ENCODE measurements at places on chromosomes 1 and 21.

DNA sequence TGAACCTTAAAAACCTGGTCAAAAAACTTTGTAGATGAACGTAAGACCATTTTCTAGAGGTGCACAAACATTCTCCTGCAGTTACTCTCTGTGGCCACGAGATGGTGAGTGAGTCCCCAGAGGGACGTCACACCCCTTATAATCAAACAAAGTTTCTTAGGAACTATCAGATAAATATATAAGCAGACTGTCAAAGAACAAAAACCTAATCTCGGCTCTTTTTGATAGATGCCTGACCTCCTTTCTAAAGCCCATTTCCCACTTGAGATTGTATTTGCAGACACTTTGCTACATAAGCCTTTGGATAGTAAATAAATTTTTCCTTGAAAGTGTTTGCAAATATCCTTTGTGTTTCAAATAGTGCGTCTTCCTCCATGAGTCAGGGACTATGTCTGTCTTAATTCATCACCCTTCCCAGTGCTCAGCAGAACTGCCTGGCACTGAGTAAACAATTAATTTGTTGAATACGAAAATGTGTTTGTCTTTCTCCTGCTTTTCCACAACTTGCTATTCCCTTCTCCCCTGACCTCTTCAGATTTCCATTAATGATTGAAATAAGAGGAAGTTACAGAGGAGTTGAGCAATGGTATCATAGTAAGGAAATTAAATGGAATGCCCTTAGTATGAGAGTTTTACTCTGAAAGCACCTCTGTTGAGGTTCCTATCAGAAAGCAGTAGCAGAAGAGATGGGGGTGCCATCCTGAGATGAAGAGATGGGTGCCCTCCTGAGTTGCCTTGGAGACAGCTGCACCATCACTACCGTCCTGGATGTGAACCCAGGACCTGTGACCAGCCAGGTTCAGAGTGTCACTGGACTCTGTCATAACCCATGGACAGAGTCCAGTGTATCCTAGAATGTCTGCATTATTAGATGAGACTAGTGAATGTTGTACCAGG is 57.8 kb upstream of the RAVER2 start:
- peak; percentile 37 for DNase-seq

- peak; percentile 15 for DNase-seq
Observed at GRCh38 chr1:96845464-96845863, 123.9 kb downstream of the PTBP2 start.

GRCh38 chr1:86788300-86789206 is 84.2 kb downstream of the SH3GLB1 start:
- DNase-seq = peak; percentile 78

DNA sequence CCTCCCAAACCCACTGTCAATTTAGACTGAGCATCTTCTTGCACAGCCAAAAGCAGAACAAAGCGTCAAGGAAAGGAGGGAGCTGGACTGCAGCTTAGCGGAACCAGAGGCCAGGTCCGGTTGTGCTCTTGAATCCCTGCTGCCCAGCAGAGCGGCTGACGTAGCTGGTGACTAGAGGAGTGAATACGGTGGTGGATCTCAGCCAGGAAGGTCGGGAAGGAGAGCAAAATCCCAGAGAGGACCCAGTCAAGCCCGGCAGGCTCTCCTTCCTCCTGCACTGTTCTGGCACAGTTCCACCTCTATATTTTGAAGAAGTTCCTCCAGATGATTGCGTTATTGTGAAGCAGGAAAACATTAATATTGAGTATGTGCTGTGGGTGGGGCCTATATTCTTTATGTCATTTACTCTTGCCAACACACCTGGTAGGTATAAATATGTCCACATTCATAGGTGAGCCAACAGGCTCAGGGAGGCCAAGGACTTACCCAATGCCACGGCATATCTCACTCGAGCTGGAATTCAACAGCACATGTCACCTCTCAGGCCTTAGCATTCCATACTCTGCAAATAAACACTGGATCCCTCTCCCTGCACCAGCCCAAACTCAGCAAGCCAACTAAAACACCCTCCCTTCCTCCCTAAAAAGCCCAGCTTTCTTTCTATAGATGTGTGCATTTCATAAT is 23.6 kb upstream of the ABCB10 start:
- peak; percentile 50 for DNase-seq

DNA sequence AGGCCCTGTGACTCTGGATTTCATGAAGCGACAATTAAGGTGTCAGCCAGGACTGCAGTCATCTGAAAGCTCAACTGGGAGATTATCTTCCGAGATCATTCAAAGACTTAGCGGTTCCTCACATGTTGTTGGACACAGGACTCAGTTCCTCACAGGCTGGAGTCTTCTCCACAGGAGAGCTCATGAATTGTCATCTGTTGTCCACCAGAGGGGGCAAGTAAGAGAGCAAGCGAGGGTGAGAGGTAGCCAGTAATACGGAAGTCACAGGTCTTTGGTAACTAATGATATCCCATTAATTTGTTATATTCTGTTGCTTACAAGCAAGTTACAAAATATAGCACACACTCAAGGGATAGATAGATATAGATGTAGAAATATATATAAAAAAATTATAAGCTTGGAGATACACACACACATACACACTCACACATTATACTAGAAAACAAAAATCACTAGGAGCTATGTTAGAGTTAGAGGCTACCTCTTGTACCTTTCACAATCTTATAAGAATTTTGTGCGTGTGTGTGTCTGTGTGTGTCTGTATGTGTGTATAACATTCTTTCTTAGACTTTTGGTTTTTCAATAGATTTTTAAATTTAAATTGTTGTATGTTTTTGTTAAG is 1695.3 kb downstream of the BRINP3 start:
- DNase-seq = peak; percentile 64

DNA sequence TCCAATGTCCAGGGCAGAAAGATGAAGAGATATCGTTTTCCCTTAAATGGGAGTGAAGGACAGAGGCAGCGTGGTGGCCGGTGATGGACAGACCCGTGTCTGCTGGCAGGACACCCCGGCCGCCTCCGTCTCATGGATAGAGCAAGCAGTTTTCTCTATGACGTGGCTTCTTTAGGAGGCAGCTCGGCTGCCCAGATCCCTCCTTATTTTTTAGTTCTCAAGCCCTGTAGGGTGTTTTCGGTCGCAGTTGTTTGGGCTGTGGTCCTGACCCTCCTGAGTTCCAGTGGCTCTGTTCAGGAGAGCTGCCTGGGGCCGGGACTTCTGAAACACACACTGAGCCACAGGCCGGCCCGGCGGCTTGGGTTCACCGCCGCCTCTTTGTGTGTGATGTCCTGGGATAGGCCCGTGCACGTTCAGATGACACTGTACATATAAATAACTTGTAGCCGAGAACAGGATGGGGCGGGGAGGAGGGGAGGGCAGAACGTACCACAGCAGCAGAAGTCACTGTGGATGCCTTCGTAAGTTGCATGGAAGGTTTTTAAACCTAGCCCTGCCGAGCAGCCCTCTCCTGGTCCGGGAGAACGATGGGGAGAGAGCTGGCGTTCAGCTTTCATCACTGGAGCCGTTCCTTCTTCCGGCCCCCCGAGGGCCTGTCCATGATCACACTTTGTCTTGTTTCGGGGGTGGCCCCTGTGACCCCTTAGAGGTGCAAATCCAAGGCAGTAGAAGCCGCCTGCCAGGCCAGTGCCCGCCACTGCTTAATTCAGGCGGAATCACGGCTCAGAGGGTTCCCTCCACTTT is 65.2 kb downstream of the SIK1 start:
- no peak for DNase-seq

DNA sequence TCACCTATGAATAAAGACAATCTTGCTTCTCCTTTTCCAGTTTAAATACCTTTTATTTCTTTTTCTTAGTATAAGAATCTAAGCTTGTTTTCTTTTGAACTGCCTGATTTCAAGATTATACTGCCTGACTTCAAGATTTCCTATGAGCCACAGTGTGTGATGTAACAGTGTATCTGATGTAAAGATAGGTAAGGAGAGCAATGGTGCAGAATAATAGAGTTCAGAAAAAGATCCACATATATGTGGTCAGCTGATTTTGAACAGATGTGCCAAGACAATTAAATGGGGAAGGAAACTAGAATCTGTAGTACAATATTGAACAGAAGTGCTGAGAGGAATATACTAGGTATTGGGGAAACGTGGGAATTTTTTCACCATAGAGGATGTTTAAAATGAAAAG is 21.0 kb downstream of the EXO1 start:
- DNase-seq = no peak

GRCh38 chr1:245516284-245516759 is 361.5 kb downstream of the KIF26B start:
- DNase-seq = peak; percentile 22
